ENCODE measurements at places on chromosomes 4 and X.
A peak's percentile ranks its signal among the peaks of the same experiment; 100 is the strongest.

DNA sequence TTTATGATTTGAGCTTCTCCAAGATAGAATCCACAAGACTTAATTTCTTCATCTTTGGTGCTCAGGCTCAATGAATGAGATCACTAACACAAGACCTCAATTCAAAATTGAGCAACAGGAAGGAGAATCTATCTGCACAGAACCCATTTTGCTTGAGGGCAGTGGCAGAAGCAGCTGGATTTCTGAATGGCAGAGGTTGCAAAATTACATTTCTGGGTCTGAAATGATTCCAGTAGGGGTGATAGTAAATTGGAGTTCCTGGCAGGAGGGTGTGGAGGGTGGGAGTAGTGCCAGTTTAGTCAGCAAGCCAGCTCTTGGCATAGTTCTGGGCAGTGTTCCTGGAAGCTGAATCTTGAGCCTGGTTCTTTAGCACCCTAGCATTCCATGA lies 281.1 kb downstream of the SLC7A11 start:
- DNase-seq, result peak; percentile 48

GRCh38 chr4:24850674-24851073 lies 55.3 kb downstream of the SOD3 start:
- peak; percentile 85 for DNase-seq

GRCh38 chr4:83989835-83990234 lies 453.9 kb downstream of the GPAT3 start:
- DNase-seq, result no peak

DNA sequence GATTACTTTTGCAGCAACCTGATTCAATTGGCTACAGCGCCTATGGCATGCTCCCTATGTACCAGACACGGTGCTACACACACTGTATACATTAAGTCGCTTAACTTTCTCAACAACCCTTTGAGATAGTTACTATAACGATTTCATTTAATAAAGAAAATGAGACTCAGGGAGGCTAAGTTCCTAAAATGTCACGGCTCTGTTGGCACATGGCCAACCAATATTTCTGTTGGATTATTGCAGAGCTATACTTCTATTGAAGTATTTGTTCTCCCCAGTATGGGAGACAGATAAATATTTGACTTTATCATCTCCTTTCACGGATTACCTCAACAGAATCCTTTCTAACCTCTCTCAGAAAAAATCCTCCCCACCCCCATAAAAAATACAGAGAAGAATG lies 25.3 kb downstream of the CLNK start:
- no peak for DNase-seq

DNA sequence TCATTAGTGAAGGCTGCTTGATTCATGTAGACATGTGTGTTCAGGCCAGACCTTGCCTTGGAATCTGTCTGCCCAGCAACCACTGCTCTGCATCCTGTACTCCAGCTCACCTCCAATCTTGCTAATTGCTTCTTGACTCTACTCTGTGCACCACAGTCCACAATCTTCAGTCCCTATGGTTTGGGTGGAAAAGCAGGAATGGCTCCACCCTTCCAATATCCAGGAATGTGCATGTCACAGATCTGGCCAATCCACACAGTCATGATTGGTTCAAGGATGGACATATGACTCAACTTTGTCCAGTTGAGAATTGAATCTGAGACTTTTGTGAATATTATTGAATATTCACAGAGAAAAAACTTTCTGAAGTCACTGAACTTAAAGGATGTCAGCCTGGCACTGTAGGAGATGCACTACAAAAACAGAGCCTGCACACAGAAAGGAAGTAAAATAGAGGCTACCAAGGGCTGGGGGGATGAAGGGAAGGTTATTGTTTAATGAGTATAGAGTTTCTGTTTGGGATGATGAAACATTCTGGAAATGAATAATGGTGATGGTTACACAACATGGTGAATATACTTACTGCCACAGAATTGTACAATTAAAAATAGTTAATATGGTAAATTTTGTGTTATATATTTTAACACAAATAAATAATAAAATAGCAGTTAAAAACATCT lies 161.3 kb upstream of the USP38 start:
- no peak for DNase-seq

GRCh38 chr4:35975617-35976355 lies 268.5 kb downstream of the ARAP2 start:
- DNase-seq, result no peak

DNA sequence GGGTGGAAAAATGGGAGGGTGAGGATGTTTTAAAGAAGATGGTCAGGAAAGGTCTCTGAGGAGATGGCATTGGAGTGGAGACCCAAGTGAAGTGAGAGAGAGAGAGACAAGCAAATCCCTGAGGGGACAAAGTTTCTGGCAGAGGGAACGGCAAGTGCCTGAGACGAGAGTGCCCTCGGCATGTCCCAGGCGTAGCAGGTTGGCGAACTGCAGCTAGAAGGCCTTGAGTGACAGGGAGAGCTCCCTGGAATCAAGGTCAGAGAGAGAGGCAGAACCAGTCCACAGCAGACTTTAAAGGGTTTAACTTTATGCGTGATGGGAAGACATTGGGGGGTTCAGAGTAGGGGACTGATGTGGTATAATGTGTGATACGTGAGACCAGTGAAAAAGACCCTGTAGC lies 150.2 kb upstream of the HAND2 start:
- no peak for DNase-seq

GRCh38 chr4:75107755-75108612 lies 175.1 kb downstream of the PARM1 start:
- DNase-seq, result no peak

- no peak for DNase-seq
Observed at GRCh38 chr4:122156819-122157218, 4.7 kb downstream of the BLTP1 start.

- no peak for DNase-seq
Observed at GRCh38 chrX:13024986-13025385, 19.4 kb downstream of the FAM9C start.

DNA sequence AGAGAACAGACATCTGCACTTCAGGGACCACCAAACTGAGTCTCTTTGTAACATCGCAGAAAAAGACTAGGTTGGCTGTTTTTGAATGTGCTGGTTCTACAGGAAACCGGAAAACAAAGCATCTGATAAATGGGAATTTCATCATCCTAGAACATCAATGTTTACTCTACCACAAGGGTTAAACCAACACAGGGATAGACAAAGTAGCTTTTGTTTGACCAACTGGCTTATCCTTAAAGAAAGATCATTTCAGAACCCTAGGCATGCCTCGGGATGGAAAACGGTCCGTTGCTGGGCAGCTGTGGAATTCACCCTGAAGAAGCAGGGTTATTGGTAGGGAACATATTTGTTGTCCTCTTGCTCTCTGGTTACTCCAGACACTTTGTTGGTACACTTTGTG lies 2355.5 kb upstream of the AGA start:
- DNase-seq, result no peak

- DNase-seq, result no peak
Observed at GRCh38 chr4:67861513-67861912, 22.3 kb downstream of the TMPRSS11D start.

DNA sequence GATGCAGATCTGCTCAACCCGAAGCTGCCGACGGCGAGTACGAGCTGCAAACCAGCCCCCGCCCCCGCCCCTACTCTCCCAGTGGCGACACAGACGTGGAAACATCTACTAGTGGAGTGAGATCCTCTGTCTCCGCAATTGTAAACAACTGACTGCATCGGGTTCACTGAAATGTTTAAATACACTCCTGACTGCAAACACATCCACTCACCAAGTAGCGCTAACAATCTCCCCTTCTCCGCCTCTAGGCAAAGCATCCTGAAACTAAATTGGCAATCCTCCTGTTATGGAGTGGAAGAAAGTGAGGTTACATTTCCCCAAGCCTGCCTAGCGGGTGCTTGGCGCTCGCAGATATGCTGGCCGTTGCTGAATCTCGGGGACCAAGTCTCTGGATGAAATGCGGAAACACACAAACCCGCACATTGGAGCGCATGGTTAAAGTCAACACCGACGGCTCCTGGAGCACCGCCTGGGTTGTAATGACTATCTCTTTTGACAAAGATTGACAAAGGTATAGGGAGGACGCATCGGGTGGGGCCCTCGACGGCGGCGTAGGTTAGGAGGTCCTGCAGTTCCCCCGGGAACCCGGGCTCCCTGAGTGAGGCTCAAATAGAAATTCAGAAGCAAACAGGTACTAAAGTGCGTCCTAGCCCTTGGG lies 117.0 kb upstream of the TEX13C start:
- no peak for DNase-seq

Data from GM03348 (cell line).